ENCODE measurements at places on chromosomes 5 and 9.

DNA sequence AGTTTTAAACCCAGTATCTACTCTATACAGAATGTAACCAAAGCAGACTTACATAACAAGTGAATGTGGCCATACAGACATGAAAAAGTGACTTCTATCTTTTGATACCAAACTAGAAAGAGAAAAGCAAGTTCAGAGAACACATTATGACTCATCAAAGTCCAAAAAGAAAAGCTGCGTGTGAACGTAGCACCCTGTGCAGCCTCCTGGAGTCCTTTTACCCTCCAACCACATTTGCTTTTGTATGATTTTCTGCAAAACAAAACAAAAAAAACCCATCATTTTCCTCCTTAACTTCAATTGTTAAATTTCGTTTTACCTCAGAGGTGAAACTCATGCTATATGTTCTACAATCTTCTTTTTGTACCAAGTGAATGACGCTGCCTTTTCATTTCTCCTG is 2.8 kb upstream of the SMARCA2 start:
- peak; percentile 29 for DNase-seq

DNA sequence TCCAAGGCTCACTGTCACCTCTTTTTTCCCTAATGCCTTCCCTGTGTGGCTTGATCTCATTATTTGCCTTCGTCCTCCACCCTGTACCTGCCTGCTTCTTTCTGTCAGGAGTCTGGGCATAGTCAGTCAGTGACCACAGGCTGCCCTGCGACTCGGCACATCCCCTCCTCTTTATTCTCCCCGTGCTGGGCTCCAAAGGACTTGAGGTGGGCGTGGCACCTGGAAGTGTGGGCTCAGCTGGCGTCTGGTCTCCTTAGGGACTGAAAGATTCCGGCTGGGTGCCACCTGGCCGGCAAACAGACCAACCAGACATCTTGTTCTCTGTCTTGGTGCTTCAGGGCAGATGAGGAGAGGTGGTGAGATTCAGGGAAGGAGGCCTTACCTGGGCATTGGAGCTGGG is 29.6 kb upstream of the PRDM12 start:
- DNase-seq: no peak

DNA sequence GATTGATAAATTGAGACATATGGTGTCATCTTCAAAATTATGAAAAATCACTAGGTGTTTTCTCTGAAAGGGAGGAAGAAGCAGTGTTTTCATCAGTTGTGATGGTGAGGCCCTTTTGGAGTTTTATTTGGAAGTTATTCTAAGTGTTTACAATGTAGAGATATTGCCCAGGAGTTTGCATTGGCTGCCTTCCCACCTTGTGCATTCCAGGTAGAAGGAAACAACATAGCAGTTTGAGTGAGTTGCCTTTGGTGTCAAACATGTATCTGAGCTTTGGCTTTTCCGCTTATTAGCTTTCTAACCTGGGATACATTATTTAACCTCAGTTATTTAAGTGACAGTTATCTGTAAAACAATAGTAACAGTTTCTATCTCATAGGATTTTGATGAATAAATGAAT is 122.5 kb downstream of the SCAMP1 start:
- DNase-seq: no peak

DNA sequence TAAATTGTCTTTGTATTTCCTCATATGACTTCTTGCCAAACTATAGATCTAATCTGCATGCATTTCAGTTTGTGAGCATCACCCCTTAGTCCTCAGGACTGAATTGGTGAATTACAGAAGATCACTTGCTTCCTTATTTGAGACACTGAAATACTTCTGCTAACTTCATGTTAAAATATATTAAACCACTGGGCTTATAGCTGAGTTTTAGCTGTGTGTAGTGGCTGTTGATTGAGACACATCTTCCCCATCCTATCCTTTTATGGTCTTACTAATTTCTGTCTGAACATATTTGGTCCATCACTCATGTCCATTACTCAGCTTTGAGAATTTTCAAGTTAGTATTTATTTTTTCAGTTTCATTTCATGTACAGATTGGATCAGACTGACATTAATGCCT is 295.9 kb downstream of the PSAT1 start:
- no peak for DNase-seq

DNA sequence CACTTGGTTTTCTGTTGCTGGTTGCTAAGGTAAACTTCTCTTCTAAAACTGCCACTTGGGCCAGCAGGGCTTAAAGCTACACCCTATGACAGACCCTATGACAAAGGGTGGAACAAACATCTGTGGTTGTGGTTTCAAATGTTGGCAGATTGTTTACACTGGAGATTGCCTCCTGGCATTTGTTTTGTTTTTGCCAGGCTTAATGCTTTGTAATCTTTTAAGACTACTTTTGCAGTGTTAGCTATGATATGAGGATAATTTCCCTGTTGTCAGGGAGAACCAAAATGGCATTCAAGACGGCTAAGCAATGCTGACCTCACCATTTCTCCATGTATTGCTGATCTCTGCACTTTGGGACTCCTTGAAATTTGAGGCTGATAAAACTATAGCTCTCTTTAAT is 50.3 kb downstream of the MAMDC2 start:
- no peak for DNase-seq

- DNase-seq: no peak
Observed at GRCh38 chr9:98572796-98573195, 135.9 kb downstream of the GABBR2 start.

- no peak for DNase-seq
Observed at GRCh38 chr5:160470437-160471361, 49.0 kb downstream of the PTTG1 start.

GRCh38 chr9:118883411-118883810 is 485.8 kb downstream of the BRINP1 start:
- DNase-seq: no peak

DNA sequence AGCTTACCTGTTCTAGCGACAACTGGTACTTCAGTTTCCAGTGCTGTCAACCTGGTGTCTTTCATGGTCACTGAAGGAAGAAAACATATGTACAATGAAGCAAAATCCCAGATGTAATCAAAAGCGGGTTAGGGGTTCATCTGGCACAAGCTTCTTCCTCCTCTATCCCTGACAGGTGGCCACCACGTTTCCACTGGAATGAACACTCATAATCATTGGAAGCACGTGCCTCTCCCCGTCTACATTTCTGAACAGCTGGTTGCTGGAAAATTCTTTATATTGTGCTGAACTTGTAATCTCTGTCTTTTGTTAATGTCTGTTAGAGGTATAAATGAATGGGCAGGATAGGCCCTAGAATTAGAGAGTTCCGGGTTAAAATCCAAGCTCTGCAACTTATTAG is 9.4 kb downstream of the TSC1 start:
- no peak for DNase-seq

GRCh38 chr5:149488645-149489306 is 62.5 kb downstream of the CSNK1A1 start:
- DNase-seq: peak; percentile 4

GRCh38 chr5:147831465-147831864 is at the start of gene SPINK1:
TSS of gene SPINK1 (minus strand) at chr5:147831671. CDS start at chr5:147831577, 94 bp downstream.
- no peak for DNase-seq

DNA sequence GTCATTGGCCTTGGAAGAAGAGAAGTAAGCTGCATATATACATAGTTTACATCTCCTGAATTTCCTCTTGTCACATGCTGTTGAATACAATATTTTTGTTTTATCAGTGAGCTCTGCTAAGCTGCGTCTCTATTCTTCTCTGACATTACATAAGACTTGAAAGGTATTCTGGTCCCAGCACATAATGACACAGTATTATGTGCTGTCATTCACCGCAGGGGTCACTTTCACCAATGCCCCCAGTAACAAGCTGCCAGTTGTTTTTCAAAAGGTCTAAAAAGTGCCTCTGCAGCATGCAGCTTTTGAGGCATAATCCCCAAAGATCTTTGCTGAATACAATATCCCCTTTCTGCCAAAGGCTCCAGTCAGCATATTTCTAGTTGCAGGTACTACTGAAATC is 349.0 kb upstream of the FAM174A start:
- DNase-seq: no peak

DNA sequence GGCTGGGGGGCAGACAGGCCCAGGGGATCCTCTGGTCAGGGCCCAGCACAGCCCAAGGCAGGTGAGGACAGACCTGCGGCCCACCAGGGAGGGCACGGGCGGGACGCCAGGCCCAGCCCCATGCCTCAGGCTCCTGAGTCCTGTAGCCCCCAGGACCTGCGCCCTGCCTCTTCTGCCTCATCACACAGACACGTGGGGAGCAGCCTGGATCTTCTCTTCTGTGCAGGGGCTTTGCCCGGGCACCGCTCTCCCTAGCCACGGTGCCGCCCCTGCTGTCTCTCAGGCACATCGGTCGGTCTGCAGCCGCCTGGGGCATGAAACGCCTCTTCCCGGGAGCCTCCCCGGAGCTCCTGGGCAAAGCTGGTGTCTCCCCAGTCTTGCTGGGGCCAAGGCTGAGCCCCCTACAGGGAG is 40.2 kb upstream of the EGFL7 start:
- no peak for DNase-seq

- no peak for DNase-seq
Observed at GRCh38 chr5:121915765-121916164, 46.0 kb upstream of the SRFBP1 start.

DNA sequence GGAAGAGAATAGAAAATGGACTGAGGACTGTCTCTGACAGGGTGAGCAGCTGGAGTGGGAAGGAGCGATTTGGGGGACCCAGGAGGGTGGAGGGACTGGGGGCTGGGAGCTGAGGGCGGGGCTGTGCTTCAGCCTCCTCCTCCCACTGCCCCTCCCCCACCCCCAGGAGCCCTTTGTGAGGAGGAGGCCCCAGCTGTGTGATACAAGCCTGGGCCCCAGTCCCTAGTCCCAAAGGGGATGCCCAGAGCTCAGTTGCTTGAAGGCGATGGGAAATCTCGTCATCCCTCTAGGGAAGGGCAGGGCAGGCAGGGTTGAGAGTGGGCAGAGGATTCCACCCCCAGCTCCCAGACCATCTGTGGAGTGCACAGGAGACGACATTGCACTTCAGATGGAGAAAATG is at the start of gene SPATA31E1:
Gene SPATA31E1, plus strand, starts transcription at position 251 of the 400 bp plus-strand sequence. Its CDS starts 15 bp downstream, at position 266.
- no peak for DNase-seq

DNA sequence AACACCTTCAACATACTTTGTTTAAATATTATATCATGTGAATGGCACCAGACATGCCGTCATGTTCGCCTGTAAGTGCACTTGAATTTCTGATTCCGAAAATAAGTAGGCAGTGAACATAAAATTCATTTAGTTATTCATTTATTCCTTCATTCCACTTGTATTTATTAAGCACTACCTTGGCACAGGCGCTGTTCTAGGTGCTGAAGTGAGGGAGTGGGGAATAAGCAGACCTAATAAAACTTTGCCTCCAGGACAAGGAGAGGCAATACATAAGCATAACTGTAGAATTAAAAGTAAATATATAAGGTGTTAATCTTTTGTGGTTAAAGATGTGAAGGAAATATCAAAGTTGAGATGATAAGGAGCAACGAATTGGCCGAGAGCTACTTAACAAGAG is 297.4 kb downstream of the TENT4A start:
- DNase-seq: no peak

- peak; percentile 16 for DNase-seq
Observed at GRCh38 chr5:134139891-134140469, 25.5 kb downstream of the TCF7 start.

DNA sequence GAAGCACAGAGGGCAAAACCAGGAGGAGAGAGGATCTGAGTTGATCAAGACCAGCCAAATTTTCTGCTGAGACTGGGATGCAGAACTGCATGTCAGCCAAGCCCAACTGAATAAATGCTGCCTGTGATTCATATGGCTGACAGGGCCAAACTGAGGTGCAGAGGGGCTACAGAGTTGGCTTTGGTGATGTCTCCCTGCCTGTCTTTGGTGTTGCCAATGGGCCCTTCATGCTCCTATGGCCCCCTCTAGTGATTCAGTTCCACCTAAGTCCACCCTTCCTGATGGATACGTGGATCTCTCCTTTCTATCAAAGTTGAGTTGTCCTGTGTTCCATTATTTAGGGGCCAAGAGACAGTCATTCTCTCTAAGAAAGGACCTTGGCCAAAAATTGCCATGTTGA is 163.6 kb upstream of the TLE4 start:
- no peak for DNase-seq

GRCh38 chr5:167671176-167671575 is 620.3 kb upstream of the WWC1 start:
- DNase-seq: no peak

GRCh38 chr5:74648835-74649293 is 8.3 kb upstream of the ENC1 start:
- no peak for DNase-seq

- no peak for DNase-seq
Observed at GRCh38 chr5:118253225-118254061, 734.9 kb downstream of the DTWD2 start.

DNA sequence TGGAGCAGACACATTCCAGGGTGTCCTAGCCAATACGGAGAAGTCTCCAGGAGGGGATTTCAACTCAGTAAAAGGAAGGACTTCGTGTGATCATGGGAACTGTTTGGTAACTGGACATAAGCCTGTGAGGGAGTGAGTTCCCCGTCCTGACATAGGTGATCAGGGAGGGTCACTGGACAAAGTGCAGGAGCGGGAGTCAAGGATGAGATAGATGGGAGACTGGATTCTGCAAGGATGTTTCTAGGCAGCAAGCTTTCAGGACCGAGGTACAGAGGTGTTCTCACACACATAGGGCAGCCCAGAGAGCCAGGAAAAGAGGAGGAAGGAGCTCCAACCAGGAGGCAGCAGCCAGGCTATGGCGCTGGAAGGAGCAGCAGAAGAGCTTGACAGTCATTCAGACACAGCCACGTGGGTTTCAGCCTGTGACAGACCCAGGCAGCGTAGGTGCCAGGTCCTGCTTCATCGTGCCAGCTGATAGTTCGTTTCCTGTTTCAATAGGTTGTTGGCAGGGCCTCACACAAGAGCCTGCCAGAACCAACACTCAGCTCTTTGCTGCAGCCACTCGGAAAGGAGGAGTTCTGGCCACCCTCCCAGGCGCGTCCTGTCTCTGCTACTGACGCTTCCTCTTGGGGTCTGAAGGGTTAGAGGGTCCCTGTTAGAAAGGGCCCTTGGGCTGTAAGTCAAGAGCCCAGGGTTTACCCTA is 84.1 kb downstream of the AMBP start:
- no peak for DNase-seq

- no peak for DNase-seq
Observed at GRCh38 chr5:126947146-126948010, 83.0 kb downstream of the MARCHF3 start.

- DNase-seq: no peak
Observed at GRCh38 chr5:50420343-50420935, 20.6 kb downstream of the EMB start.

Data from stimulated activated CD4-positive, alpha-beta T cell treated with anti-CD3 and anti-CD28 coated beads, Interleukin-2, amount 100 ng/mL, for 24 hours (primary cell).